ENCODE measurements at places on chromosomes 4 and X.

DNA sequence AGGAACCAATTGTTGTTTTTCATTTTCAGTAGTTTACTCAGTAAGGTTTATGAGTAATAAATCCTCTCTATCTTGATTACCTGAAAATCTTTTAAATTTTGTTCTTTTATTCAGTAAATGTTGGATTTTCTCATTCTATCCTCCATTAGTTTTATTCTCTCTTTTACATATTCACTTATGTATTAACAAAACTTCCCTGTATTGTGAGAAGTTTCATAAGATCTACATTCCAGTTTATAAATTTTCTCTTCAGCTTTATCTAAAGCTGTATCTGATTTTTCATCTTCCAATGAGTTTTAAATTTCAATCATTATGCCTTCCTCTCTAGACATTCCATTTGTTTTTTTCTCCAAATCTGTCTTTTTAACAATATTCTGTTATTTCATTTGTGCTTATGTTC lies 310.2 kb downstream of the UNC5C start:
- DNase-seq, result no peak

- peak; percentile 23 for DNase-seq
Observed at GRCh38 chr4:186472948-186473347, 82.4 kb downstream of the MTNR1A start.

GRCh38 chr4:85937507-85937906 lies 422.3 kb downstream of the MAPK10 start:
- no peak for DNase-seq

DNA sequence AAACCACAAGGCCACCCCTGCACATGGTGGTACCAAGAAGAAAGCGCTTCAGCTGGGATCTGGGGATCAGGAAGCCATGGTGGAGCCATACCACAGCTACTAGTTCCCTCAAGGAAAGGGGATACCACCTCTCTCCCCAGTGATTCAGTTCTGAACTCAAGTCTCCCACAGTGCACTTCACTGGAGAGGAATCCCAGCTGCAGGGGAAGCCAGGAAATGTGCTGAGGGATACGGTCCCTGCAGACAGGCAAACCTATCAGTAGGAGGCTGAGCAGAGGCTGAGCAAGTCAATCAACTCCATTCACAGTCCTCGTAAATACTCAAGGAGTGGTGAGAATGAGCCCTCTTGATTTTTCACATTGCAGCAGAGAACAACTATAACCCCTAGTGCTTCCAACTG lies 11.0 kb downstream of the TMEM192 start:
- DNase-seq, result no peak

DNA sequence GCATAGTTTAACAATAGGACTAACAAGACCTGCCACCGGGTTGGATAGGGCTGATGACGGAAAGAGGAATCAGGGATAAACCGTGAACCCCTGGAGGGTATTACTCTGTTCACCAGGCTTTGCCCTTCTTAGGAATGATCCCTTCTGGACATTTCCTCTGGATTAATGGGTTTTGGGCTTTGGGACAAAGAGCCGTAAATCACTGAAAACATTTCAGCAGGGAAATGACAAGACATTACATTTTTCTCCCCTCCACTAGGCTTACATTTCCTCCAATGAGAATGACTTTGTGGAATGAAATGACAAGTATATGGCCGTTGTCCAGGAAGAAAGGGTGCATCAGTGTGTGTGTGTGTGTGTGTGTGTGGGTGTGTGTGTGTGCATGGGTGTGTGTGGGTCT lies 25.9 kb upstream of the RBPJ start:
- no peak for DNase-seq

GRCh38 chrX:115068896-115069295 lies 51.5 kb upstream of the IL13RA2 start:
- DNase-seq, result no peak

GRCh38 chr4:24774452-24774851 lies 20.9 kb upstream of the SOD3 start:
- DNase-seq, result no peak
